CD8-positive, alpha-beta T cell (primary cell): ENCODE measurements at places on chromosomes 3 and 15.

- DNase-seq: no peak
Measured at GRCh38 chr3:175255698-175256097, 396.6 kb downstream of the NAALADL2 start.

- no peak for DNase-seq
Measured at GRCh38 chr3:155065537-155065936, 14.6 kb upstream of the MME start.

- DNase-seq: no peak
Measured at GRCh38 chr15:98282656-98283332, 322.3 kb downstream of the ARRDC4 start.

GRCh38 chr15:40751745-40752144 is 3.3 kb downstream of the RMDN3 start:
- no peak for DNase-seq

DNA sequence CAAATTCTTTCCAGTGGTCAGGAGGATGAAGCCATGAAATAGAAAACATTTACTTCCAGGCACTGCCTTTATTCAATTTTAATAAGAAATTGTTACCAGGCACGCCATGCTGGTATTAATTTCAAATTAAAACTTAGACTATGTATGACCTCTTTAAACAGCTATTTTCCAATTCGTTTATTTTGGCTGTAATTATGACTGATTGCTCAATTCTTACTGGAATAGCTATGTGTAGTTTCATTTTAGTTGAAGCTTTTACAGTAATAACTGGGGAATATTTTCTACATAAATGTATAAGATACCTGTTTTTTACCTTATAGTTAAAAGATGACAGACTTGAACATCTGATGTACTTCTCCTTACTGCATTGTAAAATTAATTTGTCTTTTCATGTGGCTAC is 480.0 kb upstream of the GOLIM4 start:
- DNase-seq: no peak

DNA sequence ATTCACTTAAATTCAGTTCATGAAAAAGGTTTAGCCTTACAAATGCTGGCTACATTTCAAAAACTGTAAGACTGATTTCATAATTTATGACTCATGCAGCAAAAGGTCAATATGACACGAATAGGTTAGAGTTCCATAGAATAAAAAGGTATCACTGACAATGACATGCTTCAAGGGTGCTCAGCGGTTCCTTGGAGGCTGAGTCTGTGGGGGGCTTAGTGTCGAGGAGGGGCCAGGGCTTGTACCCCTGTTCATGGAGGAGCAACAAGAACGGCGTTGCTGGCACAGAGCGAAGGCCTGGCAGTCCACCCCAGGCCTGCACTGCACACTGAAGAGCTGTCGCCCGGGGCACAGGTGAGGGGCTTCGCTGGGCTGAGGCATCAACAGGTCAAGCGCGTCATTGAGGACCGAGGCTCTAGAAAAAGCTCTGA is 174.2 kb downstream of the NR1D2 start:
- DNase-seq: no peak

GRCh38 chr3:166291186-166291955 is 454.1 kb upstream of the BCHE start:
- no peak for DNase-seq
